Aorta (tissue), 5 donors: ENCODE measurements at places on chromosomes 5 and 9.

GRCh38 chr9:133875131-133875530 is 117.0 kb downstream of the VAV2 start:
- H3K4me3 ChIP-seq: no peak overlapping the region
- no peaks in the 10 kb centered on the region for H3K36me3 ChIP-seq
- no peaks in the 10 kb centered on the region for H3K27me3 ChIP-seq
- no peaks in the 10 kb centered on the region for H3K4me1 ChIP-seq
- H3K27ac ChIP-seq: no peak overlapping the region
- no peak for DNase-seq

DNA sequence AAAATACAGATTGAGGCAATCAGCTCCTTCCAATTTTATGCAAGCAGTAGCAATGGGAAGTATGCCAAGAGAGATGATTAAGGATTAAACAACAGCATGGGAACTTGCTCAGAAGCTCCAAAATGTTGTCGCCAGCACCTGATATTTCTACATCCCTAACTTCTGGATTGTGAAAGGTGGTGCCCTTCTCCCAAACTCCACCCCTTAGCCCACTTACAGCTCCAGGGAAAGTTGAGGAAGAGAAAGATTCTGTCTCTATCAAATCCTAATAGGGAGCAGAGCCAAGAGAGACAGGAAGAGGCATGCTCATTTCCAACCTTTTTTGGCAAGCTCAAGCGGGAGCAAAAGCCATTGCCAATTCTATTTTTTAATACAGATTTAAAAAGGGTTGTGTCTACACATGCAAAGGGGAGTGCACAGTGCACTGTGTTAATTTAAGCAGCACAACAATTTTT is 92.4 kb upstream of the NR3C1 start:
- no peak overlapping the region for H3K27ac ChIP-seq
- no peak overlapping the region for H3K4me3 ChIP-seq
- H3K27me3 ChIP-seq: no peaks in the 10 kb centered on the region
- no peaks in the 10 kb centered on the region for H3K4me1 ChIP-seq

DNA sequence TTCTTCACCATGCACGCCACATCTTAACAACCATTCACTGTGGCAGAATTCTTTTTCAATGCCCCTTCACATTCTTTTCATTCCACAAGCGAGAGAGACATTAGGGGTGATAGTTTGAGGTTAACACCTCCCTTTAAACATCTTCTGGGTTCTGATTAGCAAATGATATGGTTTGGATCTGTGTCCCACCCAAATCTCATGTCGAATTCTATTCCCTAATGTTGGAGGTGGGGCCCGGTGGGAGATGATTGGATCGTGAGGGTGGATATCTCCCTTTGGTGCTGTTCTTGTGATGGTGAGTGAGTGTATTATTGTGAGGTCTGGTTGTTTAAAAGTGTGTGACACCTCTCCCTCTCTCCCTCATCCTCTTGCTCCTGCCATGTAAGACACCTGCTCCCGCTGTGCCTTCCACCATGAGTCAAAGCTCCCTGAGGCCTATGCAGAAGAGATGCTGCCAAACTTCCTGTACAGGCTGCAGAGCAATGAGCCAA is 46.1 kb upstream of the RAI14 start:
- peaks cover 3% of the 10 kb centered on the region for H3K4me1 ChIP-seq
- no peak overlapping the region for H3K27ac ChIP-seq
- no peak overlapping the region for H3K4me3 ChIP-seq
- no peaks in the 10 kb centered on the region for H3K27me3 ChIP-seq

GRCh38 chr9:100084734-100085133 is 14.1 kb downstream of the ERP44 start:
- no peak for DNase-seq
- no peaks in the 10 kb centered on the region for H3K27me3 ChIP-seq
- no peak overlapping the region for H3K27ac ChIP-seq
- H3K4me3 ChIP-seq: no peak overlapping the region

DNA sequence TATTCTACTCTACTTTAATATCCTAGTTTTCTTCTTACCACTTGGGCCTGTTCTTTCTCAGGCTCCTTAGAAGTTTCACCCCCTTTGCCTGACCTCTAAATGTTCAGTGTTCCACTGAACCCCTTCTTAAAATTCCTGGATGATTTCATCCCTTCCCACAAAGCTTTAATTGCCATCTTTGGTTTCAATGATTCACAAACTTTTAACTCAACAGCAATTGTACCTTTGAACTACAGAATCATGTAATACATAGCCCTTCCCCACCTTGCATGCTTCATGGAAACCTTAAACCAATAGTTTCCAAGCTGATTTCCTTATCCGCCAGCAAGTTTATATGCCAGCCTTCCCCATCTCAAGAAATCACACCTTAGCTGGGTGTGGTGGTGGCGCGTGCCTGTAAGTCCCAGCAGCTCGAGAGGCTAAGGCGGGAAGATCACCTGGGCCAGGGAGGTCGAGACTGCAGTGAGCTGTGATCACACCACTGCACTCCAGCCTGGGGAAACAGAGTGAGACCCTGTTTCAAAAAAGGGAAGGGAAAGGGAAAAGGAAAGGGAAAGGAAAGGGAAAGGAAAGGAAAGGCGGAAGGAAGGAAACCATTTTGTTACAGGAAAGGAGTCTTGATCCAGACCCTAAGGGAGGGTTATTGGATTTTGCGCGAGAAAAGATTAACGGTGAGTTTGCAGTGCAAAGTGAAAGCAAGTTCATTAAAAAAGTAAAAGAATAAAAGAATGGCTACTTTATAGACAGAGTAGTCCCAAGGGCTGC is 1023.7 kb upstream of the DMAC1 start:
- no peak overlapping the region for H3K27ac ChIP-seq
- H3K4me3 ChIP-seq: no peak overlapping the region
- H3K36me3 ChIP-seq: no peaks in the 10 kb centered on the region
- H3K4me1 ChIP-seq: peaks cover 4% of the 10 kb centered on the region
- H3K27me3 ChIP-seq: no peaks in the 10 kb centered on the region

- no peak overlapping the region for H3K27ac ChIP-seq
- H3K4me1 ChIP-seq: no peaks in the 10 kb centered on the region
- DNase-seq: no peak
- no peaks in the 10 kb centered on the region for H3K36me3 ChIP-seq
- H3K27me3 ChIP-seq: no peaks in the 10 kb centered on the region
These were observed 81.9 kb downstream of the DMRTA1 start for GRCh38 chr9:22528485-22528884.
